ENCODE measurements at places on chromosomes 2 and 18.
A peak's percentile ranks its signal among the peaks of the same experiment; 100 is the strongest.

DNA sequence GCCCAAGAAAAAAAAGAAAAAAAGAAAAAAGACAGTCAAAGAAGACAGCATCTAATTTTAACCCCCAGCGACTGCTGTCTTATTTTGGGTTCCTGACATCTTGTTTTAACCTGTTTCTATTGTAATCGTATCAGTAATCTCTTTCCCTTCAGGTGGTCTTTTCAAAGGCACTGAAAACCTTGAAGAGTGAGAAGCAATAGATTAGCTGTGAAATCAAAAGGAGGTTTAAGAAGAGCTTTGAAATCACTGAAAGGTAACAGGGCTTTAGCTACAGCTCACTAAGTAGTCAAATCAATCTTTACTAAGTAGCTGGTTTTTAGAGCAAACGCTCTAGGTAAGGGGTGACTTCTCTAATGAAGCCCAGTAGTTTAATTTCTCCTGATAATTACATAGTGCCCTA, 5.4 kb upstream of the TANC1 start:
- no peak for DNase-seq

- no peak for DNase-seq
Measured at GRCh38 chr18:32048507-32049091, 30.0 kb downstream of the RNF125 start.

DNA sequence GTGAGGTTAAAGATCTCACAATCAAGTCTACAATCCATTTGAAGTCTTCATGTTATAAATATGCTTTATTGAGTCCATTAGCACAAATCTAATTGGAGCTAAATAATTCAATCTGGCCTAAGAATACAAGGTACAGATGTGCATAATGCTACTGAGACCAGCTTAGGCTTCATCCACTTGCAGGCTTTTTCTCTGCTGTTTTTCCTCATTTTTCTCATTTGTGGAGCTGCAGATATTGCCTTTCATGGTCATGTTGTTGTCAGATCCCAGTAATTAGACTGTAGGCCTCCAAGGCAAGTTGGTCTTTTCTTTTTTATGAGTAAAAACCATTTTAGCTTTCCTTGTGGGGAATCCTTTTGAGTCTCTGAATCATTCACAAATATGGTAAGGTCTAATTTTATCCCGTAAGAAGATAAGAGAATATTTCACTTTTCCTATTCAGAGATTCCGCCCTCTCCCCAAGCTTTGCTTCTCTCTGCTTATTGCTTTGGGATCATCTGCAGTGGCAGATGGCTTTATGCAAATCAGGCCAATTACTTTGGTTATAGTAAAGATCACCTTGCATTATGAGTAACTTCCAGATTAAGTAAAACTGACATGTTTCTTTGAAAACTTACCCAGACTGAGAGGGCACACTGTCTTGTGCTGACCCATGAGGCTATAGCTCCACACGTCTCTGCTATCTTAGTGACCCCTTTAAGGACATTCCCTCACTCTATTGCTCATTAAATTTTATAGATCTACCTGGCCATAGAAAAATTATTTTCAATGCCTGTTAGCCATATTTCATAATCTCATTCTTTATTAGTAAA, 80.9 kb downstream of the MGAT5 start:
- no peak for DNase-seq

- DNase-seq = no peak
Measured at GRCh38 chr2:47056374-47056773, 98.7 kb downstream of the STPG4 start.

DNA sequence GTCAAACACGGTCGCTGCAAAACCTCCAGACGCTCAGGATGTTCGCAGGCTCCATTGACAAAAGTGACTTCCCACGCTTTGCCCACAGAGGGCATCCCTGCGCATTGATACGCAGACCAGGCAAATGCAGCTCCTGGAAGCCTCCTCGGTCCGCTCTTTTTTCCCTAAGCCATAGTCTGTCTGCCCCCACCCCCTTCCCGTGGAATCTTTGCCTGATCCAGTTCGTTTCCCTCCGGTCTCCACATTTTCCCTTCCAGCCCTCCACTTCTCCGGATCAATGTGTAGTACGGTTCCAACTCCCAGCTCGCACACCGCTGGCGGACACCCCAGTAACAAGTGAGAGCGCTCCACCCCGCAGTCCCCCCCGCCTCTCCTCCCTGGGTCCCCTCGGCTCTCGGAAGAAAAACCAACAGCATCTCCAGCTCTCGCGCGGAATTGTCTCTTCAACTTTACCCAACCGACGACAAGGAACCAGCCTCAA, at the start of gene DCC:
Gene DCC, plus strand, starts transcription at position 307 of the 481 bp plus-strand sequence. CDS start 591 bp downstream, outside the sequence.
- peak; percentile 80 for DNase-seq

- DNase-seq = no peak
Measured at GRCh38 chr2:54047091-54047490, 68.3 kb upstream of the ACYP2 start.

GRCh38 chr2:47558768-47559684, 156.1 kb downstream of the MSH2 start:
- peak; percentile 56 for DNase-seq

DNA sequence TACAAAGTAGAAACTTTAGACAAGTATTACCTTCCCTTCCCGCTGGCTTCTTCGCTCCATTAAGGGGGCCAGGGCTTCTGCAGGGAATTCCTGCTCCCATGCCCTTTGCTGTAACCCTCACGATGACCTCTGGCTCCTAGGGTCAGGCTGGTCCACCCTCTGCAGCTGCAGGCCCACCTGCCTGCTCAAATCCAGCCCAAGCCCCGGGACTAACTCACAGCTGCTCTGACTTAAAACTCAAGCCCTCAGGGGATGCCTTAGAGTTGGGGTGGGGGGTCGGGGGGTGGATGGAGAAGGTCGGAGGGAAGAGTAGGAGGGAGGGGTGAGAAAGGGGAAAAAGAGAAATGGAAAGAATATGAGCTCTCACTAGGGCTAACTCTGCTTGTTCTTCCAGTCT, 4.9 kb downstream of the IGFBP5 start:
- no peak for DNase-seq

DNA sequence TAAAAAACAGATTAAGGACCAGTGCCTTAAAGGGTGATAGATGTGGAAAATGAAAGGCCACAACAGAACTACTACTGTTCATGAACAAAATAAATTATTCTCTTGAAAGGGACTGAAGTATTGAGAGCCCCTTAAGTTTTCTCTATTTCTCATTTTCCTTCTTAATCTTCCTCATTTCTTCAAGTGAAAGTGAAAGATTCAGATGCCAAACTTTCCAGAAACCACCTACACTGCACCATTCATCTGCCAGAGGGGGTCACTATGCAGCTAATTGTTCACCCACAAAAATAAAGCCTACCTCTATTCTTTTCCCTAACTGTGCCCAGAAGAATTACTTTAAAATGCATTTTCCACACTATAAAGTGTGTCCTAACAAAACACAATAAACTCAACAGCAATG, 140.1 kb downstream of the NR4A2 start:
- DNase-seq = no peak

GRCh38 chr2:88626171-88627054, 851 bp downstream of the EIF2AK3 start:
- no peak for DNase-seq

- DNase-seq = no peak
Measured at GRCh38 chr2:199784512-199784911, 66.5 kb downstream of the FTCDNL1 start.

DNA sequence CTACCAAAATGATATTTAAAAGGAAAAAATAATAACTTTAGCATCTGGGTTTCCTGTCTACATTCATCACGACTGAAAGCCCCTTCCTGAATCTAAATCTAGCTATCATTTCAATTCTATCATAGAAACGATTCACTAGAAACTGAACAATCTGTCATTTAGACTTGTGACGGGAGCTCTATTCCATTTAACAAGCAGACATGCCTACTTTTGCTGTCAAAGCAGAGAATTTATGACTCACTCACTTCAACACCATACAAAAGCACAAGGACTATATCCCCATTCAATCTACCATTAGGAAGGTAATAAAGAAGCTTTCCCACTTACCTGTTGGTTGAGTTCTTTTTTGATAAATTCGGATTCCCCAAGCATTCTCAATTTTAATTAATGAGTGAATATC, 1072.3 kb downstream of the LRP1B start:
- DNase-seq = no peak

GRCh38 chr2:237180187-237180586, 94.5 kb downstream of the COPS8 start:
- DNase-seq = no peak

DNA sequence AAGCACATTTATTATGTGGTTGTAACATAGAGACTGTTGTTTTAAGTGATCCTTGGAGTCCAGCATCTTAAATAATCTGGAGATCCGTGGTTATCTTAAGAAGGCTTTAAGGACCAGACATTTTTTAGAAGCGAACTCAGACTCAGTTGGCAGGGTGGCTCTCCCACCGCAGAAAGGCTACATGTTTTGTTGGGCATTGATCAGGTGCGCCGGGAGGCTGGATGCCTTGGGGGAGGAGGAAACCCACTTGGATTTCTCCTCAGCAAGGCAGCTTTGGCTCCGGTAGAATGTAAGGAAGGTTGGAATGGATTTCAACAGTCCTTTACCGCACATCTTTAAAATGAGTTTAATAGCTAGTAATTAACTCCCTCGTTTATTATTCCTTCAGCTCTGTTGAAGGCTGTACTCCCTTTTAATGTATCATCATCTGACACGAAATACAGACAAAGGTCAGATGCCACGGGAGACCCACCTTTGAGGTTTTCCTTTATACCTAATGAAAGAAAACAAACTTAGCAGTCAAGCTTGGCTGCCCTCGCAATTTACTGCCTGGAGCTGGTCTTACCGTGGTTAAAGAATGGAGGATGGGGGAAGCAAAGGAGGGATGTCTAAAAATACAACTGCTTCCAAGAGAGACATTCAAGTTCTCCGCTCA, 1.2 kb downstream of the TMEM200C start:
- no peak for DNase-seq

GRCh38 chr2:143436951-143437350, 307.7 kb downstream of the ARHGAP15 start:
- no peak for DNase-seq

GRCh38 chr2:62306751-62307468, 111.0 kb downstream of the B3GNT2 start:
- DNase-seq = no peak

GRCh38 chr2:55719852-55720251, 26.2 kb upstream of the PNPT1 start:
- DNase-seq = no peak

DNA sequence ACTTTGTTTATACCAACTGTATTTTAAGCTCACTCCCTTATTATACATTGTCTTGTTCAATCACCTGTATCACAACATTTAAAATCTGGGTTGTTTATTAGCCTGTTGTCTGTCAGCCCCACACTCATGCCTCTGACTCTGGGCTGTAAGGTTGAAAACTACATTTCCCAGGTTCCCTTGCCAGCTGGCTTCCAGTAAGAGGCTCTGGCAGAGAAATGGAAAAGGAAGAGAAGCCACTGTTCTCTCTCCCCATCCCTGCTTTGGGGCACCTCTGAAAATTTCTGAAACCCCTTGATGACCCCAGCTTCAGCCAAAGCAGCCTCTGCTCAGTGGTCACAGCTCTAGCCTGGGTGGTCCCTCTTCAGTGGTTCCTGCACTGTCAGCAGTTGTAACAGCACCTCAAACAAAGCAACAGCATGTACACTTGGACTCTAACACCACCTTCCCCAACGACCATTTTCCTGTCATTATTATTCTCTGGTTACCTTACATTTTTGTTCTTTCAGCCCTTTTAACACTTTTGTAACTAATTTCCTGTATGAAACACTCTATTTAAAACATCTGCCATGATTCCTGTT, 108.9 kb upstream of the LGALSL start:
- DNase-seq = no peak

DNA sequence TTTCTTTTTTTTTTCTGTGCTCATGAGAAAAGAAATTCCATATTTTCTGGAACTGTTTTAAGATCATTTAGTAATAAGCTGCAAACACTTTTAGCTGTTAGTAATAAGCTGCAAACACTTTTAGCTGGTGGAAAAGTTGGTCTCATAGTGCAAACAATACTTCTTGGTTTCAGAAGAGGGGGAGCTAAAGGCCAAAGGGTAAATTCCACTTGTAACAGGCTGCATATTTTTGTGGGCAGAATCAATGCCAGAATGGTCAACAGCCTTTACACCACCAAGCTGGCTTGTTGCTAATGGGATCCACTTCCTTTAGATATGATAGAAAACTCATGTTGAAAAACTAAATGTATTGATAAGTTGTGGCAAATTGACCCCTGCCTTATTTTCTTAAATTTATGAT, 356.8 kb downstream of the NR4A2 start:
- no peak for DNase-seq

DNA sequence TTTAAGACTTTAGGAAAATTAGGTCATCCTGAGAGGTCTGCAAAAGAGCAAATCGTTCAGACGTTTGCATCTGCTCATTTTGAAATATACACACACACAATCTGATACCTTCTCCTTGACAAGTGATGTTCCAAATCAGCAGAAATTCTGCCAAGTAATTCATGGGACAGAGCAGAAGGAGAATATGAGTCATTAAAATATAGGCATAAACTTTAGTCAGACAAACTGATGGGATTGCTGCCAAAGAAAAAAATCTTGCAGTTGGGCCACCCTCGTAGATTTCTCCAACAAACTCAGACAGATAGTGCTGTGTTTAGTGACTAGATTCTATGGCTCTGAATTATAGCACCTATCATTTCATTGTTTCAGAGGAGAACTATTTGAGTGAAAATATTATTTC, 336.3 kb downstream of the NYAP2 start:
- DNase-seq = peak; percentile 83

DNA sequence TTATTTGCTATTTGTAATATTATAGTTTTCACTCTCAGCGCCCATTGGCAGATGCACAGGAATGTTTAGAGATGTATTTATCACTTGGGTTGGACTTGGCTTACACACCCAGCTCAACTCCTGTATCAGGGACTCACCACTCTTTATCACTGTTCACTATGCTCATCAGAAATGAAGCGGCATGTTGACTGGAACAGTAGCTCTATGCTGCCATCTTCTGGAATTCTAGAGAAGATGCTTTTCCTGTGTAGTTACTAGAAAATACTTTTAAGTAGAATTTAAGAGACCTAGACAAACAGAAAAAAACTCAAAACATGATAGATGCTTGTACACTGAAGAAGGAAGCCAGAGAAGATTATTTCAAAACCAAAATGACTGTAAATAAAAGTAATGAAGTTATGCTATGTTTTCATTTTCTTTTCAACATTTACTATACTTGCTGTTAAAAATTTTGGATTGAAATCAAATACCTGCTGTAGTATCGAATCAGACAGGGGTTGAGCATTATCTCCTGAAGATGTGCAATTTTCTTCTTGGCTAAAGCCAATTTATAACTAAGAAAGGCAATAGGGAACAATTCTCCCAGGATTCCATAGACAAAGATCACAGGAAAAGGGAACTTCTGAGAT, 47.4 kb upstream of the NXPH2 start:
- peak; percentile 72 for DNase-seq

All from NCI-H446 treated with DMSO at 0.1 percent for 48 hours (cell line).